ENCODE measurements at places on chromosomes 6 and 20. TPM values are rescaled to one million over a fixed set of nuclear protein-coding genes. Genes with fewer than 3 reads are reported as not detected.

- no peak overlapping the region for H3K27ac ChIP-seq
- peaks cover 9% of the 10 kb centered on the region for H3K27me3 ChIP-seq
- H3K4me1 ChIP-seq, result no peaks in the 10 kb centered on the region
- H3K4me3 ChIP-seq, result no peak overlapping the region
These were observed 39.9 kb upstream of the TGM2 start for GRCh38 chr20:38205001-38205400.

GRCh38 chr20:33038243-33038642 is 6.8 kb downstream of the BPIFB6 start:
- H3K36me3 ChIP-seq, result no peaks in the 10 kb centered on the region
- no peak for DNase-seq
- no peaks in the 10 kb centered on the region for H3K4me1 ChIP-seq
- no peak overlapping the region for H3K4me3 ChIP-seq
- H3K27me3 ChIP-seq, result no peaks in the 10 kb centered on the region

- H3K27ac ChIP-seq, result peak overlapping the region; percentile 92
- peaks cover 21% of the 10 kb centered on the region for H3K4me1 ChIP-seq
- H3K36me3 ChIP-seq, result no peaks in the 10 kb centered on the region
- peak overlapping the region; percentile 89 for H3K4me3 ChIP-seq
These were observed 17.9 kb upstream of the EXOC2 start for GRCh38 chr6:710601-711571.

Gene FRS3
- 4.2 TPM for total RNA-seq

Gene CYP39A1
- total RNA-seq, result not detected
